ENCODE measurements at places on chromosomes 2 and 18.
A peak's percentile ranks its signal among the peaks of the same experiment; 100 is the strongest.

GRCh38 chr2:109349503-109350465 is 220.8 kb downstream of the SH3RF3 start:
- DNase-seq: no peak

- no peak for DNase-seq
These were observed 22.8 kb upstream of the VPS4B start for GRCh38 chr18:63445037-63445436.

DNA sequence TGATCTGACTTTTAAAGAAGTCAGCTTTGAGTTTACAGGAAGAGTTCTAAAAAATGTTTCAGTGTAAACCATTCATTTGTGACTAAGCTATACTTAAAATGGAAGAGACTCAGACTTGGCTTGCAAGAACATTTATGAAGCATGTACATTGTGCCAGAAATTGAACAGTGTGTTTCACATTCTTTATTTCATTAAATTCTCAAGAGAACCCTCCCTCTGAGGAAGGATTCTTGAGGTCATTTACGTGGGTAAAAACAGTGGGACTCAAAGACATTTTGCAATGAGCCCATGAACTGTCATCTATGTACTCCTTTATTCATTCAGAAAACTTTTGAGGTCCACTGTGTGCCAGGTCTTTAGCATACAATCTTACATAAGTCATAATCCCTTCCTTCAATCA is 143.6 kb upstream of the ZNF521 start:
- peak; percentile 40 for DNase-seq

- no peak for DNase-seq
These were observed 89.3 kb downstream of the VRK2 start for GRCh38 chr2:58135861-58136260.

DNA sequence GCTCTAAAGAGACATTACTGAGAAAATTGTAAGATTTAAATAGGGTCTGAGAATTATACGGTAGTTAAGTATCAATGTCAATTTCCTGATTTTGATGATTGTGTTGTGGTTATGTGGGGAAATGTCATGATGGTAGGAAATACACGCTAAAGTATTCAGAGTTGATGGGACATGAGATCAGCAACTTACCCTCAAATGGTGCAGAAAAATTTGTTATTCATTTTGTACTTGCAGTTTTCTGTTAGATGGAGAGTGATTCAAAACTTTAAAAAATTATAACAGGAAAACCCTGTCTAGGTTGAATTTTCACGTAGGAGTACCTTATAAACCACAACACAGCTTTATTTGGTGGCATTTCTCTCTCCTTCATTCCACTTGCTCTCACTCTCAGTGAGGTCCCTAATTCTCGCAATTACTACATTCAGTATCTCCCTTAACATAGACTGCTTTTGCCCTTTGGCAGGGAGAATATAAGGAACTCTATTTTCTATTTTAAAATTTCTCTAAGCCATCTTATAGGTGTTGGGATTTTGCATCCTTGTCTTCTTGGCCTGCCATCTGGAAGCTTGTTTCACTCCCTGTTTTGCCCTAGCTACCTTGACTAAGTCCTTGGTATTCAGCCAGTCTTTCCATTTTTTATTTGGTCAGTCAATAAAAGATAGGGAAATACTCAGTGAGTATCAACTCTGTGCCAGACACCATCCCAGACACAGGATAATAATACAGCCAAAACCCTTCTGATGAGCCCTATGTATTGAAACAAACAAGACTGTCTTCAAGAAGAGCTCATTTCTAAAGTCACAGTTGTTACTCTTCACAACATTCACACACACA is 550.6 kb upstream of the ACVR2A start:
- no peak for DNase-seq

DNA sequence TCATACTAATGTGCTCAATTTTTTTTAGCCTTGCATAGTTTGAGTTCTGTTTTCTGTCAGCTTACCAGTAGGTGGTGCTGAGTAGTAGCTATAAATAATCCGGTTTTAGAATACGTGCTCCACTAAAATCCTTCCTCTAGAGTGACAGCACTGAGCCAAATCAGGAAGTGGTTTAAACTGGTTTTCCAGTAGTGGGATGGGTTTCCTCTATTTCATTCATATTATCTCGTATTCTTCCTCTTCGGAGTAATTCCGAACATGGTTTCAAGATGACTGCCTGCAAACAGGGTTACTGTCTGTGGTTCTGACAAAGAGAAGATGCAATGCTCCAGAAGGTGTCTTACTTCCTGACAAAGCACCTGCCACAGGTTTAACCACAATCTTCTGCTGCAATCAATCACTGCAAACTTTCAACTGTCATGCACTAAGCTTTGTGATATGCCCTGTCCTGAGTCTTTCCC is 496.9 kb upstream of the VRK2 start:
- no peak for DNase-seq

DNA sequence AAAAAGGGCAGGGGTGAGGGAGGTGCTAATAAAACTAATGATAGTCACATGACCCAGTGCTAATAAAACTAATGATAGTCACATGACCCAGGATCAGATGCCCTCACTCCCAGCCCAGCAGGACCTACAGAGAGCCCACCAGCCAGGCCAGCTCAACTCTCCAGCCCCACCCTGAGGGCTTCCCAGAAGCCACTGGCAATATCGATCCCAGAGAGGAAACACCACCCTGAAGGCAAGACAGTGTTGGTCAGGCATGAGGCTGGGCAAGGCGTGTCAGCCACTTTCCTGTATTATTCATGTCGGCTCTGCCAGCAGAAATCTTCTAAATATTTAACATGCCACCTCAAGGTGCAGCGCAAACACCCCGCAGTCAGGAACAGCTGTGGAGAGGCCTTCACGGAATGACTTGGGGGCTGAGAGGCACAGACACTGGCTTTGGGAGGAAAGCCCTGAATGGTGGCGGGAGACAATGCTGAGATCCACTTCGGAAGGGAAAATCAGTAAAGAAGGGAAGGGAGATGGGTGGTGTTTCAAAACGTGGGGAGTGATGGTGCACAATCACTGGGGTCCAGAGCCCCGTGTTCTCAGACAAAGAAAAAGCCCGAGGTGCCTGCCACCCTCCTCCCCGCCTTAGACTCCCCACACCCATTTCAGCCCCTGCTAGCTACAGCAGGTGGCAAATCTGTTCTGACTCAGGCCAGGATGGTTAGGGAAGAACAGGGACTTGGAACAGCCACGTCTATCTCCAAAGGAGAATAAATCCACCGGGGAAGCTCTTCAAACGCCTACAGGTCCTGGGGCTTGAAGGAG is 1.4 kb downstream of the REEP1 start:
- DNase-seq: no peak

DNA sequence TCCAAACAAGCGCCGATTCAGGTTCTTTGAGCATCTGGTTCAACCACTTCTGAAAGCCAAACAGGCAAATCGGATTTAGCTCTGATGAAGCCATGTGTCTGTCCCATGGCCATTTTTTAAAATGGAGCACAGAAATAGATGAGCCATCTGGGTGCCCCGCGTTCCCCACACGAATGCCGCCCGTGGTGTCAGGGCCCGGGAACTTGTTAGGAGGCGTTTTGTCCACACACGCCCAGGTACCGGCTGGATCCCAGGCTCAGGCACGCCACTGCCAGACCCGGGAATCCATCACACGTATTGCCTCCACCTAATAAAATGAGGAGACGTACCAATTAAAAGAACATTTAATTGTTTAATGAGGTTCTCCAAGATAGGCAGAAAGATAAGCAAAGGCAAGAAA is 374.4 kb upstream of the SALL3 start:
- DNase-seq: no peak

DNA sequence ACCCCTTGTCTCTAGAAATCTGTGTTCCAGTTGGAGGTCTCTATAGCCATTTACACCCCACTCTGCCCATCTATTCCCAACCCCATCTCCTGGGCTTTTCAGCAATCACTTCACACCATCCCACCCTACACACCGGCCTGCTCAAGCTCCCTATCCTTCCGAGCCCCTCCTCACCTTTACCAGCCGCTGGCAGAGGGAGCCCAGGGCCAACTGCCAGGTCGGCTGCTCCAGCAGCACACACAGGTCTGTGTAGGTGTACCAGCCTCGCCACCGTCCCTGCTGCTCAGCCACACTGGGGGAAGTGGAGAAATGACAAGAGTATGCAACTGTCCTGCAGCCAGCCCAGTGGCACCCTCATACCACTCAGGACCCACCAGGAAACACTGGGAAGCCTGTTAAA is 3.3 kb upstream of the SLC23A3 start:
- no peak for DNase-seq

DNA sequence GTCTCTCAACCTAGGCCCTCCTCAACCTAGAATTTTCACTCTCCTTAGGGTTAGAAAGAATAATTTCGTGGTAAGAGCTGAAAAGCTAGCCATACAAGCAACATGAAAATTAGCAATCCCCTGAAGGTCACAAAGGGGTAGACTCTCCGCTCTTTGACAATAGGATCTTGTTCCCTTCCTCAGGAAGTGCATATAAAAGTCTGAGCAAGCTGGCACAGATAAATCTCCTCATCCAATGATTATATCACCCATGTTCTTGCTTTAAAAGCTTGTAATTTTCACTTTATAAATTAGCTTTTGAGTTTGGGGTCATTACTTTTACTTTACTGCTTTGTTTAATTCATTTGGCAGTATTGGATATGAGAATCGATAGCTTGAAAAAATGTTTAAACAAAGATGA is 852.3 kb upstream of the CRIM1 start:
- no peak for DNase-seq

DNA sequence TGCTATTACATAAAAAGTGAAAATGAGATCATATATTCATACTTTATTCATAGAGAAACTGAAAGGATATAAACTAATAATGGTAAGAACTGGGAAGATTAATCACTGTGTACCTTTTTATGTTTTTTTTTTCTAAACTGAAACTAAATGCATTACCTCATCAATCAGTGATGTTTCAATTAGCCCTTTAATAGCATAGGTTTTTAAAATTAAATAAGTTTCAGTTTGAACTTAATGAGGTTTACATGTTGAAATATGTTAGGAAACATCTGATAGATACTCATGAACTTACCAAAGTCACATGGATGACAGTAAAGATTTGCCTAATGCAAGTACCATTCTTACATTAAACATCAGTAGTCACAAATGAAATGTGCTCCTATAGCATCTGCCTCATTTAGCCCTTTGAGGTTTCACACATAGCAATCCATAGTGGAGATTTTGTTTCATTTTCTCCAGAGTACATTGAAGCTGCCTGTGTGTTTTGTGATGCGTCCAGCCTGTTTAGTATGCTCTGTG is 8.9 kb downstream of the MAPRE2 start:
- DNase-seq: no peak

- no peak for DNase-seq
These were observed 18.2 kb downstream of the NFATC1 start for GRCh38 chr18:79413901-79414300.

DNA sequence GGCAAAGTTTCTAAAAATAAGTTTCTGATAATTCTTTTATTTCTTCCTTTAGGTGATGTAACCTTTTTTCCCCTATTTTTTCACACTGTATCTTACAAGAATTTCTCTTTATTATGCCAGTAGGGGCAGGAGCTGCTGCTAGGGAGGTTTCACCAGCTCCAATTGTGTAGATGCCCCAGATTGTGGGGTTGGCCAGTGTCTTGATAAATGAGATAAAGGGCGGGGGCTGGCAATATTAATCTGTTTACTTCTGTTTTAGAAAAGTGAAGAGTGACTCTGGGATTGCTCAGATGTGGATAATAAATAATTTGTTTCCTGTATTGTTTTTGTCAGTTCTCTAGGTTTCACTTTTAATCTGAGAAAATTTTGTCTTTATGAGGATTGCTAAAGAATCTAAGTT is 190.4 kb downstream of the MC4R start:
- DNase-seq: no peak

DNA sequence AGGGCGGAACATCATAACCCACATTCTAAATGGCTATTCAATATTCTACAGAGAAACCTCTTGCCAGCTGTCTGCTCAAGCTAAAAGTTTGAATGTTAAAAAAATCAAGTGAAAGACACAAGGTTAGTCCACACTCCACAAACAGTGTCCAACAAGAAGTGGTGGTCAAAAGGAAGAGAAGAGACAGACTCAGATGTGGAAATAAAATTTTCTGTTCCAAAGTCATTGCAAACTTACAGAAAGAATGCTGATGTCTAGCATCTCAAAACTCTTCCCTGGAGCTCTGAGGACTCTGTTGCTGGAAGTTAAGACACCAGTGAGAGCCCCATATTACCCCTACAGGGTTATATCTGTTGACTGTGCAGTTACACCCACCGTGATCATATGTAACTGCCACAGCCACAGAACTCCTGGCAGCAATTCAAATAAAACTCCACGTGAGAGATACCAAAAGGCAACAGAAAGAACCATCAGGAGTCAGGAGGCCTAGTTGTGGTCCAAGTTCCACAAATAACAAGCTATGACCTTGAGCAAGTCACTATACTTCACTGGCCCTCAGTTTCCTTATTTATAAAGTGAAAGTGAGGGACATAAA is 60.9 kb downstream of the AAK1 start:
- peak; percentile 45 for DNase-seq

DNA sequence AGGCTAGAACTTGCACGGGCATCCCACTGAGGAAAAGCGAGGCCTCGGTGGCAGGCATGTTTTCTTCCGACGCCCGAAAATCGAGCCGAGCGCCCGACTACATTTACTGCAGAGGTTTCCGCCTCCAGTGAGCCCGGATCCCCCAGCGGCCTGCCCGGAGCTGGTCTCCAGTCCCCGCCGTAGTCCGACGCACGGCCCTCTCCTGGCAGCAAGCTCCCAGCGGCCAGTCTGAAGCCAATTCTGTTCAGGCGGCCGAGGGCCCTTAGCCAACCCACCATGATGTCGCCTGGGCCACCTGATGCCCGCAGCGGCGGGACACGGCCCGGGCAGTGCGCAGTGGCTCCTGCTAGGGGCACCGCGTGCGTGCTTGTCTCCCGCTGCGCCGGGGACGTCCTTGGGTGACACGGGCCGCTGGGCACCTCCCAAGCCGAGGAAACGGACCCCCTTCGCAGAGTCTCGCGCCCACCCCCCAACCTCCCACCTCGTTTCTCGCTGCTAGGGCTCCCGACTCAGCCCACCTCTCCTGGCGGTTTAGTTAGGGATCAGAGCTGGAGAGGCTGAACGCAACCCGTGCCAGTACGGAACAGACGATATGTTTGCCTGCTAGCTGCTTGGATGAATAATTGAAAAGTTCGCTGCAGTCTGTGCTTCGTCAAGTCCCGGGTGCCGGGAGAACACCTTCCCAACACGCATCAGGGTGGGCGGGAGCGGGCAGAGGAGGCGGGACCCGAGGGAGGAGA is 5.3 kb downstream of the ONECUT2 start:
- no peak for DNase-seq

DNA sequence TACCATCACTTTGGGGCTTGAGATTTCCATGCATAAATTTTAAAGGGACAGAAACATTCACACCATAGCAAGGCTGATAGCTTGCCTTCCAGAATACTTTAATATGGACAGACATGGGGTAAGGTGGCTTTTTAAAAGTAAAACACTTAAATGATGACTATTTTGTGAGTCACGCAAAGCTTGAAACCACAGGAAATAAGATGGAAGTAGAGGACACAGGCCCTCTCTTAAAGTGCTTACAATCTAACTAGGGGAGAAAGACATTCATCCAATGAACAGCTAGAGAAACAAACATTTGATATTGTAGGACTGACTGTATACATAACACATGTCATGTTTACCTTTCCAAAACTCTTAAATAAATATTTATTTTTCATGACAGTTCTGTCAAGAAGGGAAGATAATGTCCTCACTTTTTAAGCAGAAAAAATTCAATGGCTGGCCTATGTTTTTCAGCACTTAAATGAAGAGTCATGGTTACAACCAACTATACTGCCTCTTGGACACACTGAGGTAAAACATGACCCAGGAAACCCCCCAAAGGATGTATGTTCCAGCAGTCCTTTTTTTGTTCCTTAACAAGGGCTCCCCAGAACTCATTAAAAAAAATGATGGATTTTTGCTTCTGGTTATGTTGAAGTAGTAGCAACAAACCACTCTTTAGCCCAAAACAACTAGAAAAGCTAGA is 120.0 kb upstream of the RBMS1 start:
- DNase-seq: peak; percentile 89

GRCh38 chr2:47196499-47196898 is 41.4 kb upstream of the STPG4 start:
- DNase-seq: no peak

Data from fibroblast of skin of right biceps (primary cell).